ENCODE measurements at places on chromosomes 7 and 10.
A peak's percentile ranks its signal among the peaks of the same experiment; 100 is the strongest.

DNA sequence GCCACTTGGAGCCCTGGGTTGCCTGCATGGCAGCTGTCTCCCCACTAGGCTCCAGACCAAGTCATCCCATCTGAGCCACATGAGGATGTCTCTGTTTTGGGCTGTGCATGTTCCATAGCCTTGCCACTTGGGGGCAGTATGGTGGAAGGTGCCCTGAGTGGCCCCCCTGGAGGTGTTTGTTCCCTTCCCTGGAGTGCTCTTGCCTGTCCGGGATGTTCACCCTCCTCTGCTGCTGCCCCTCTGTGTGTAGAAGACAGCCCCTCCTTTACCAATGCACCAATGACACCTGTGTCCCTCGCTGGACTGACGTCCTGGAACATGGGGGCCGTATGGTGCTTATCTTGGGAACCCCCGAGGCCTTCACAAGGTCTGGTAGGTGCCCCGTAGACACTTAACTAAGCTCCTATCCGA is 100.2 kb downstream of the ACTR3B start:
- DNase-seq: peak; percentile 66

GRCh38 chr7:51046103-51046466 is 263.4 kb upstream of the GRB10 start:
- no peak for DNase-seq

DNA sequence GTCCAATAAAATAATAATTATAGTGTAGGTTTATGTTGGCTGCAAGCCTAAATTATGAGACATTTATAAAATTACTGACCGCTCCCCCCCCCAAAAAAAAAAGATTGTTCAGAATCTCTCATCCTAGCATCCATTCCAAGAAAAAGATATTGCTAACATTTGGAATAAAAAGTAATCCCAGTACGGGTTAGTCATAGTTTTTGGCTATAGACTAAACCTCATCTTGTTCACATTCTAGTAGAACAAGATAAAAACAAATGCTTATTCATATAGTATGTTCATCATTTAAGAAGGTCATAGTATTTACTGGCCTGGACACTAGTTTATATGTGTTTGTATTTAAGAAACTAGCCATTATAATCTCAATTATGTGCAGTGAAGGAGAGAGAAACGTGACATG is 44.0 kb downstream of the ADK start:
- no peak for DNase-seq

- peak; percentile 51 for DNase-seq
Observed at GRCh38 chr7:107147464-107148393, 21.1 kb upstream of the HBP1 start.

- DNase-seq: no peak
Observed at GRCh38 chr10:97200616-97201015, 14.9 kb upstream of the SLIT1 start.

DNA sequence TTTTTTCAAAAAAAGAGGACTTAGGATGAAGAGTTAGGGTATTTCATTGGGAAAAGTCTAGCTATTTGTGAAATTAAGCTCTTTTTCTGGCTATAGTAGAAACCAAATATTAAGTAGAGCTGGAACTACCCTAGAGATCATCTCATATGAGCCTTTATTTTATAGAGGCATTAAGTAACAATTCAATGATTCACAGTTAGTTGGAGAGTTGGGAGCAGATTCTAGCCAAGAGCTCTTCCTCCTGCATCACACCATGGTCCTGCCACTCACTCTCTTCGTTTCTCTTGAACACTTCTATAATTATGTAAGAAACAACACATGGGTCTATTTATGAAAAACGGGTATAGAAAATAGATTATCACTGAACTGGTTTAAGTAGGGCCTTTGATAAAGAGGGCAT is 76.1 kb upstream of the ANK3 start:
- DNase-seq: no peak

DNA sequence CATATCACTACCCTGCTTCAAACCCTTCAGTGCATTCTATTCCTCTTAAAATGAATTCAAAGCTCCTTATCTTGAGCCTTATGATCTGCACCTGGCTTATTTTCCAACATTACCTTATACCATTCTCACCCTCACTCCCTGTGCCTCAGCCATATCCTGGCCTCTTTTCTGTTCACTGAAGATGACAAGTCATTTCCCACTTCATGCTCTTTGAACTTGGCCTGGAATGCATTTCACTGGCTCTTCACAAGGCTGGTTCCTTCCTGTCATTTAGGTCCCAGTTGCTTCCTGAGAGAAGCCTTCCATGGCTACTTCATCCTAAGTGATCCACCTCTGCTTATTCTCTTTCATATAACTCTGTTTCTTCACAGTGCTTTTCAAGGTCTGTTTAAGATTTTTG is 3.2 kb upstream of the LIPF start:
- no peak for DNase-seq
